Neural progenitor cell (in vitro differentiated cells): ENCODE measurements at places on chromosomes 5 and 9. TPM values are rescaled to one million over a fixed set of nuclear protein-coding genes. Genes with fewer than 3 reads are reported as not detected.

The STK10 gene
- 4.4 and 10.5 TPM in 2 replicates for total RNA-seq

DNA sequence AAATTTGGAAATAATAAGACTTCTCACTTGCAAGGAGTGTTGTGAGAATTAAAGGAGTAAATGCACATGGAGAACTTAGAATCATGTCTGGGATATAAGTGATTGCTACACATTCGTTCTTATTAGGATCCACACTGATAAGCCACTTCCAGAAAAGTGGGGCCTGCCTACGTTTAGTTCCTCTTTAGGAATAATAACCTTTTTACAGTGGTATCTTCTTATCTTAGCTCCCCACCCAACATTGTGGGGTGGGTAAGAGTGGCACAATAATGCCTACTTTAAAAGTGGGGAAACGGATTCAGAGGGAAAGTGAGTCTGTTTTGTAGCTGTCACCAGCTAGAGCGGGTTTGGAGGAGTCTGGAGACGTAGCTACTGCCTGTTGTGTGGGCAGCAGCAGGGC is 16.0 kb downstream of the DOCK2 start:
- no peak for DNase-seq

DNA sequence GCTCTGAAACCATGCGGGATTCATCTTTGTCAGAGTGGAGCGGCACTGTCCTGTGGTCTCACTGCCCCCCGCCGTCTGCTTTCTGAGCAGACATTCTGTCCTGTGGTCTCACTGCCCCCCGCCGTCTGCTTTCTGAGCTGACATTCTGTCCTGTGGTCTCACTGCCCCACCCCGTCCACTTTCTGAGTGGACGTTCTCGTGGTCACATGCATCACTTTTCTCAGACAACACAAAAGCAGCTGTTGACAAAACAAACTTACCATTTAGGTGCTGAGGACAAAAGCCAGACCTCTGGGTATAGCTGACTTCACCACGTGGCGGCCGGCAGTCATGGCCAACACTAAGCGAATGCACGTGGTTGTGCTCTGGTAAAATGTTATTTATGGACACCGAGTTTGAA is 2.8 kb downstream of the LRRC14B start:
- DNase-seq = no peak

The ORM2 gene
- total RNA-seq = 0.43 TPM in 1 of 2 replicates, not detected in the other

The TSSK1B gene
- not detected in 2 replicates for total RNA-seq

- no peak for DNase-seq
These were observed 28.8 kb downstream of the TRPM6 start for GRCh38 chr9:74858751-74859414.

DNA sequence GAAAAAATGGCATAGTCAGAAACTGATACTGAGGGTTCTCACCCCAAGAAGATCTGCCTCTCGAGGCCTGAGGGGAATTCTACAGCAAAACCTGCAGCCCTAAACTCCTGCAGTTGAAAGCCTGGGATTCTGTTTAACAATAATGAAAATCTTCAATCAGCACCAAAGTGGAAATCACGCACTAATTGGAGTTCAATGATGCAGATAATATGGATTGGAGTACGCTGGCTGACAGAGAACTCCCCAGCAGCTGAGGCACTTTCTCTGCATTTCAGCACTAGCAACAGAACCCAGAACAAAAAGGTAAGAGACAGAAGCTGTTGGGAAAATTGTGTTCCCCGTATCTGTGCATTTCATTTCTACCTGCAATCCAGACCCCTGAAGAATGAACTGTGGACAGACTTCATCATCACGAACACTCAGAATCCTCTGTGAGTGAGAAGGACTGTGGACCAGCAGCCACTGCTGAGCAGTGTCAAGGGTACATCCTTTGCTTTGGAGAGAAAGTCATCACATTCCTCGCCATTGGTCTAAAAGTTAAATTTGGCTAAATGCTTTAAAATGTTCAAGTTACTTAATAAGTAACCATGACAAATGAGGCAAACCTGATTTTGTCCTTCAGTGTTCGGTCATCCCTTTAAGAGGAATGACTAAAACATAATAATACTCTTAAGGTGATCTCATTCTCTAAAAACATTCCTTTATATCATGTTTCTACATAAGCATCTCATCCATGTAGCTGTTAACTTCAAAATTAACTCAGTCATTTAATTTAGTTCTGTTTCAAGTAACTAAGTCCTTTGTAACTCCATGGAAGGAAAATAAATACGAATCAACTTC is 126.1 kb downstream of the GAS1 start:
- peak; percentile 61 for DNase-seq

GRCh38 chr9:135037521-135038250 is 49.8 kb upstream of the OLFM1 start:
- no peak for DNase-seq

DNA sequence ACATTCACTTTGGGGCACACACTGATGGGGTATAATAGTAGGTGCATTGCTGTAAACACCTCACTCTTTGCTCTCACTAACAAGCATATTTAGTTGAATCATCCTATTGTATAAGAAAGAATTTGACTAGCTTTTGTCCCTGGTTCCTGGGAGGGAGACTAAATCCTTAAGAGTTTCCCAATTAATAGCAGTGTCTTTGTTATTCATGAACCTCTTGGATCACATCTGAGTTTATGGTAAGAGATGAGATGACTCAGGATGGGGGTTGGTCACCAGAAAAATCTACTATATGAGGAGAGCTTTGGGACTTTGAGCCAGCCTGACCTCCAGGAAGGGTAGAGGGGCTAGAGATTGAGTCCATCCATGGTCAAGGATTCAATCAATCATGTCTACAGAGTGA is 56.8 kb downstream of the PUM3 start:
- DNase-seq = no peak

The SLC28A3 gene
- total RNA-seq = 0.06 TPM in 1 of 2 replicates, not detected in the other

DNA sequence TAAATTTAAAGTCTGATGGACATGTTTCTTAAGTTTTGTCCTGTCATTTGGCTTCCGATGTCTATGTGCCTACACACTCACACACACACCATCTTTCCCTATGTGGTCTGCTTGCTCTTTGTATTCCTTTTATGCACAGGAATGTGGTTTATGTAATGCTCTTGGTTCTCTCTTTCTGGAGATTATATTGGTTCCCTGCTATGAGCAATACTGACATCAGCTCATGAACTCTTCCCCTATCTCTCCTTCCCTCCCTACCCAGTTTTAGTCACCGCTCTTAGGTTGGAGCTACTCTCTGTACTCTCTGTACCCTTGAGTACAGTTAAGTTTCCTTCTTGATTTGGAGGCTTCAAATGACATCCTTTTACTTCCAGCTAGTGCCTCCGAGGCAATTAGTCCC is 77.9 kb upstream of the MVB12B start:
- DNase-seq = no peak

DNA sequence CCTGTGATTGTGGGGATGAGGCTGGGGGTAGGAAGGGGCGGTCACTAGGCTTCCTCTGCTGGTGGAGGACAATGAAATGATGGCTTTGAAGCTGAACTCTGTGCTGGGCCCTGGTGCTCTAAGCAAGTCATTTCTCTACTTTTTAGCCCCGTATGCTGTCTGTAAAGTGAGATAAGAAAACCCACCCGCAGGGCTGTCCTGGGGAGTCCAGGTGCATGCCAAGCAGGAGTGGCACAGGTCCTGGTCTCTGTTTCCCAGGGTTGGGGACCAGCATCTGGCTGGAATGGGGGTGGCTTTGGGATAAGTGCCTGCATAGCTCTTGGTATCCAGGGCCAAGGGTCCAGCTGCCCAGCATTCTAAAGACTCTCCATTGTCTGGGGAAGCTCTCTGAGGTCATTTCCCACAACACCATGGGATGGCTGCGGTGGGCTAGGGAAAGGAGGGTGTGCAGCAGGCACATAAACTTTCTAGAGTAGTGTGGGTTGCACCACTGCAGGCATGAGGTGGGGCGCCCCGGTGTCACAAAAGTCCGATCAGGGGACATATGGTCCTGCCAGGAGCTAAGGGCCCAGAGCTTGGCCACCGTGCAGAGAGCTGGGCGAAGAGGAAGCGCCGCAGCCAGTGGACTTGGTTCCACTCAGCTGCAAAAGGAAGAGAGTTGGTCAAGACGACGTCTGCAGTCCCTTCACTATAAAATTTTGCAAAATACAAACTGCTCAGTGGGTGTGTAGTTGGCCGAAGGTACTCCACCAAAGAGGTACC is 25.6 kb upstream of the GTF3C5 start:
- no peak for DNase-seq

GRCh38 chr5:139188558-139189270 is 9.5 kb downstream of the SIL1 start:
- no peak for DNase-seq

DNA sequence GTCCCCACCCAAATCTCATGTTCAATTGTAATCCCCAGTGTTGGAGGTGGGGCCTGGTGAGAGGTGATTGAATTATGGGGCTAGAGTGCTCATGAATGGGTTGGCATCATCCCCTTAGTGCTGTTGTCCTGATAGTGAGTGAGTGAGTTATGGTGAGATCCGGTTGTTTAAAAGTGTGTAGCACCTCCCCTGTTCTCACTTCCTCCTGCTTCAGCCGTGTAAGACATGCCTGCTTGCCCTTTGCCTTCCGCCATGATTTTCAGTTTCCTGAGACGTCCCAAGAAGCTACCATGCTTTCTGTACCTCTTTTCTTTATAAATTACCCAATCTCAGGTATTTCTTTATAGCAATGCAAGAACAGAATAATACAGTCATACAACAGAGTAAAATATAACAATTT is 742 bp upstream of the LECT2 start:
- DNase-seq = no peak

DNA sequence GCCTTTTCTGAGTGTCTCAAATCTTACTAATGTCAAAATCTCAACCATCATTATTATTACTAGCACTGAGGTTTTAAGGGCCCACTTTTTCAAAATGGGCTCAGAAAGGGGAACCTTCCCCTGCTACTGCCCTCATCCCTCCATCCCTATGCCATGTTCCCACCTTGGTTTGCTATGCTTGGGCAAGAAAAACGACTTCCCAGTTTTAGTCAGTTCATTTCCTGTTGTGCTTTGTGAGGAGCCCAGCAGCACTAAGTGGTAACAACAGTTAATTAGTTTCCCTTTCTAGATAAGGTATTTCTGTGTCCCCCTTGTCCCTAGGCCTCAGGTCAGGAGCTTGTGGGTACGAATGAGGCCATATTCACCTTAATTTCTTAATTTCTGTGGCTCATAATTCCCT is 595.2 kb downstream of the RAB3C start:
- no peak for DNase-seq

DNA sequence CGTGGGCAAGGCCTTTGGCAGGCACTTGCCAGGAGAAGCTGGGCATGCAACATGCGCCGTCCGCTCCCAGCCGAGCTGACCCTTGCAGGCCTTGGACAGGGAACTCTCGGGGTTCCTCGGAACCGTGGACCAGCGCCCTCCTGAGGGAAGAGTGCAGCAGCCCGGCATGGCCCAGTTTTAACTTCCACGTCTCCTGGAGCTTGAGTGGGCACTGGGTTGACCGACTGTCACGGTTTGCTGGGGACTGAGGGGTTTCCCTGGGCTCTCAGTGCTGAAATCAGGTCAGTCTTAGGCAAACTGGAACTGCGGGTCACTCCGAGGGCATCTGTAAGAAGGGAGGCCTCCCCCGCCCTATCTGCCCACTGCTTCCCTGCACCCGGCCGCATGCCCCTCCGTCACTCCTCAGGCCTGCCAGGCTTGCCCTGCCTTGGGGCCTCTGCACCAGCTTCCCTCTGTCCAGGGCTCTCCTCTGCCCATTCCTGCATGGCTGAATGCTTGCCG is 87.0 kb upstream of the PHYKPL start:
- no peak for DNase-seq

DNA sequence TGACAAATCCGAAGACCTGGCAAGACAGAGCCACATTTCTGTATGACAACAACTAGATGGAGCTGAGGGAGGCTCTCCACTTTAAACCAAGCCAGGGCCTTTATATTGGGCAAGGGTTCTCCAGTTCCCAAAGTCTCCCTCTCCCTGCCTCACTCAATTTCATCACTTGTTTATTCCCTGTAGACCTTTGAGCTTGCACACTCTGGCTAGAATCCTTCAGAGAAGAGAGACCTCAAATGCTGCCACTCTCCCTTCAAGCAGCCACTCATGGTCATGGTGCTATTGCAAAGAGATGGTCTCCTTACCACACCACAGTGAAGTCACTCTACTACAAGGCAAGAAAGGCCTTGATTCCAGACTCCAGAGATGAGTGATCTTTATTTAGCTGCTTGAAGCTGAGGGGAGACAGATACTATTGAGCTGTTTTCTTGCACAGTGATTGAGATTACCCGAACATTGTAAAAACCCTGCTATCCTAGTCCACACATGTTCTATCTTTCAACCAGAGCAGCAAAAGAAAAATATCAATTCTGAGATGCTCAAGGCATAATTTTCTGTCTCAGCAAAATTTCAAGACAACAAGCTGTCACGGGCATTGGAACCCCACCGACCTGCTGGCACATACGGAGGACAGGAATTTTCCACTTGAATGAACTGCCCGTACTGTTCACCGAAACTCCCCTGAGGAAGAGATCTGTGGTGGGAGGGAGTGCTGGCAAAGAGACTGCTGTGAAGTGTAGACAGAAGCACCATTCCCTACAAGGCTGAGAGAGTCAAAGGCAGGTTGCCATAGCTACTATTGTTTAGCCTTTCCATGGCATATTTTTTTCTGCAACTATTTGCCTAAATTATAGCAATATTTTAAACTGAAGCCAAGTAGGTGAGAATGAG is 81.1 kb downstream of the CDO1 start:
- peak; percentile 26 for DNase-seq

GRCh38 chr5:51811883-51812471 is 428.7 kb downstream of the ISL1 start:
- DNase-seq = peak; percentile 15

The ANKRD18A gene
- 2.3 and 3.0 TPM in 2 replicates for total RNA-seq

- DNase-seq = no peak
These were observed 151.0 kb downstream of the MYO10 start for GRCh38 chr5:16784843-16785791.

The TAF11L5 gene
- total RNA-seq = not detected in 2 replicates

The IL9 gene
- total RNA-seq = not detected in 2 replicates

GRCh38 chr9:123998278-123998925 is 13.2 kb upstream of the LHX2 start:
- peak; percentile 16 for DNase-seq

The FST gene
- total RNA-seq = 58.7 and 79.4 TPM in 2 replicates

The ALDH1A1 gene
- total RNA-seq = not detected in 2 replicates

- DNase-seq = no peak
These were observed 182 bp downstream of the SCAMP1 start for GRCh38 chr5:78360674-78360923.

The CTXN3 gene
- 0.09 TPM in 1 of 2 replicates, not detected in the other for total RNA-seq

DNA sequence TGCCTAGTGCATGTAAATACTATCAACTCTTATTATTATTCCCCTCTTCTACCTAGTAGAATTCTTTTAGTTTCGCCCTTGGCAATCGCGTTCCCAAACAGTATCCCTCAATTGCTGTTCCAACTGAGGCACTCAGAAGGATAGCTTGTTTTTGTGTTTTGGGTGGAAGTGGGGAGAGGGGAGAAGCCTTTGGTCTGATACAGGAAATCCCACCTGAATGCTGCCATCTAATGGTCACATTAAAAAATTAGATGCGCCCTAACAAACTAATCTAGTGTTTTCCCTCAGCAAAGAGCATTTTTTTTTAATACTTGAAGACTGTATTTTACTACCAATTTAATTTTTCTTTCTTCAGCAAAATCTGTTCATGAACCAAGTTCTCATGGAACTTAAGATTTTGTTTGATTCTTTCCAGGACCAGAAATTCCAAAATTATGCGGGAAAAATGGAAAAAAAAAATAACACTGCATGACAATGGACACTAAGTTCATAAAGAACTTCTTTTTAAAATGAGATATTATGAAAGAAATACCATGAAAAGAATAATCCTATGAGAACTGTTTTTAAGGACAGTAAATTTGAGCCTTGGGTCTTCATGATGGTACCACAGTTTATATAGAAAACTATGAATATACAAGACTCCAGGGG is 22.2 kb upstream of the GLDC start:
- DNase-seq = peak; percentile 46

The PFN3 gene
- not detected in 2 replicates for total RNA-seq
